ENCODE measurements at places on chromosomes 3 and 15.

DNA sequence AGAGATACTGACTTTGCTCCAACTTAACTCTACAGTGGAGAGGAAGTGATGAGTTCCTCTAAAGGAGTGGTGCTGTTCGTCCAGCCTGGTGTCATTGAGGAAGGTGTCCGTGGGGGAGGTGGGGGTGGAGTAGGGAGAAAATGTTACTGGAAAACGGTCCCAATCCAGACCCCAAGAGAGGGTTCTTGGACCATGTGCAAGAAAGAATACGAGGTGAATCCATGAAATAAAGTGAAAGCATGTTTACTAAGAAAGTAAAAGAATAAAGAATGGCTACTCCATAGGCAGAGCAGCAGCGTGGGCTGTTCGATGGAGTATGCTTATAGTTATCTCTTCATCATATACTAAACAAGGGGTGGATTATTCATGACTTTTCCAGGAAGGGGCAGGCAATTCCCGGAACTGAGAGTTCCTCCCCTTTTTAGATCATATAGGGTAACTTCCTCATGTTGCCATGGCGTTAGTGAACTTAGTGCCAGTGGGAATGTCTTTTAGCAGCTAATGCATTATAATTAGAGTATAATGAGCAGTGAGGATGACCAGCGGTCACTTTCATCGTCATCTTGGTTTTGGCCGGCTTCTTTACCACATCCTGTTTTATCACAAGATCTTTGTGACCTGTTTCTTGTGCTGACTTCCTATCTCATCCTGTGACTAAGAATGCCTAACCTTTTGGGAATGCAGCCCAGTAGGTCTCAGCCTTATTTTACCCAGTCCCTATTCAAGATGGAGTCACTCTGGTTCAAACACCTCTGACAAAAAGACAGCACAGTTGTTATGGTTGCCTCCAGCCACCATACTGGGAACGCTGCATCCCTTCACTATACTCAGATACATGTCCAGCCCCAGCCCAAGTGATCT lies 38.6 kb downstream of the CLEC3B start:
- peak; percentile 91 for DNase-seq

DNA sequence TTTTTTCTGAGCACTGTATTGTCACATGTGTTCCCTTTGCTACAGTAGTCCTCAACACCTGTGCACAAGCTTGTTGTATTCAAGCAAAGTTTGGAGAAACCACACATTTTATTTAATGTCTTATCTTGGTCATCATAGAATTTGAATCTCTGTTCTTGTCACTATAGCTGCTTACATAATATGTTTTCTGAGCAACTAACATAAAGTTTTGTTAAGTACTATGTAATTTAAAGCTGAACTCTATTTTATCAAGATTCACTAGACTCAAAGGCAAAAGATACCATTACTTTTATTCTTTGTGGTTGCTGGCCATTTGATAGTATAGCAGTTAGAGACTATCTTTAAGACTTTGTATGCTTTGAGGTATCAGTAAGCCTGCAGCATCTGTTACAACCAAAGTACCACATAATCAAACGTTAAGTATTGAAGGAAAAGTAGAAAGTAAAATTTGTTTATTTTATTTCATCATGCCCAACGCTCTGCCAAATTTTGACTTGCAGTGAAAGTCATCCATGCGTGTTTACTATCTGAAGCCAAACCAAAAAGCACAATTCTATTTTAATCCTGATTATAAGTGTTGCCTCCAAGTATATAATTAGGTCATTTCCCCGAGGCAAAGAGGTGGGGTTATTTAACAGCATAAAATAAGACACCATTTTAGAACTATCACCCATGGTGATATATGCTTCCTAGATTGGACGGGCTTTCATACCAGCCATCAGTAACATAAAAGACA lies 10.3 kb upstream of the ABHD10 start:
- DNase-seq = no peak

DNA sequence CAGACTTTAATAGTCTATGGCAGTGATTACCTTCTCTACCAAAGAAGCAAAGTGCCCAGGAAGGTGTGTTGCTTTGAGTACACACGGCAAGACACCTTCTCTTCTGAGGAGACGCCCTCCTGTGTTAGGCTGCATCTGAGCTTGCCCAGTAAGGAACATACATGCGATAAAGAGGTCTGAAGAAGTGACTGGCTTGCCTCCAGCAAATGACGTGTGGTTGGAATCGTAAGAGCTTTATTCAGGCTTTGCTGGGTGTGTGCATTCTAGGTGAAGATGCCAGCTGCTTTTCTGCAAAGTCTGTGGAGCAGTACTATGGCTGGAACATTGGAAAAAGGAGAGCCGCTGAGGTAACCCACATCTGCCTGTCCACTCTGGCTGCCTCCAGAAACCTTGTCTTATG lies 22.4 kb downstream of the MAP6D1 start:
- no peak for DNase-seq

DNA sequence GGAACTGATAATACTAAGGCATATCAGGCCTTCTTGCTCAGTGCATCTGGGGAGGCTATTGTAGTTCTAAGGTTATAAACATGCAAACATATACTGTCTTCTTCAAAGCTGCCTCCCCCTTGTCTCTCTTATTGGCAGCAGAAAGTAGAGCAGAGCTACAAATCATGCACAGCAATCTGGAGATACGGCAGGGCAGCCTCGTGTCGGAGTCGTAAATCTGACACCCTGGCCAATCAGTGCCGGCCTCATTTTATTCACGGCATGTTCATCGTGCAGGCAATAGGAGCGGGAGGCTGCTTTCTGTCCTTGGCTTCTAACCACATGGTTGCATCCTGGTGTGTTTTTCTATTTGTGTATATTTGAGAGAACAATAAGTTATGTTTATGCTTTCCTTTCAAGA lies 300.2 kb upstream of the CNTN6 start:
- DNase-seq = no peak

DNA sequence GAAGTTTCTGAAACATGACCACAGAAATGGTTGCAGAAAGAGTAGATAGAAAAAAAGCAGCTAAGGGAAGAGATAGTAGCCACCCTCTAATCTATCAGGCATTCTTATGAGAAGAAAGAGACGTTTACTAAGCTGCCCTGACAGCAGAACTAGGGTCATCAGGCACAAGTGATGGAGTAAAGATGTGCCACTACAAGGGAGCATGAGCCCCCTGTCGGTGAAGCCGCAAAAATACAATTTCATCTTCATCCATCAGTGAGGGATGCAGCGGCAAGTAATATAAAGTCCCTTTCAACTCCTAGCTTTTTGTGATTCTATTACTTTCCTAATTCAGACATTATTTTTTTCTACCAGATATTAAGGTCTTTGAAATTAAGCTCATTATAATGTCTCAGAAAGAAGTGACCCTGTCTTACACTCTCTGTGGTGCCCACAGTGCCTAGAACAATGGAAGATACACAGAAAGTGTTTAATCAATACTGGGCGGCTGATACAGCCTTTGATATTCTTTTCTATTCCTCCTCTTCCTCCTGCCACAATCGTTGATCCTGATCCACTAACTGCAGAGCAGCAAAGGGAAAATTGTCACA lies 651.6 kb downstream of the NTRK3 start:
- no peak for DNase-seq

DNA sequence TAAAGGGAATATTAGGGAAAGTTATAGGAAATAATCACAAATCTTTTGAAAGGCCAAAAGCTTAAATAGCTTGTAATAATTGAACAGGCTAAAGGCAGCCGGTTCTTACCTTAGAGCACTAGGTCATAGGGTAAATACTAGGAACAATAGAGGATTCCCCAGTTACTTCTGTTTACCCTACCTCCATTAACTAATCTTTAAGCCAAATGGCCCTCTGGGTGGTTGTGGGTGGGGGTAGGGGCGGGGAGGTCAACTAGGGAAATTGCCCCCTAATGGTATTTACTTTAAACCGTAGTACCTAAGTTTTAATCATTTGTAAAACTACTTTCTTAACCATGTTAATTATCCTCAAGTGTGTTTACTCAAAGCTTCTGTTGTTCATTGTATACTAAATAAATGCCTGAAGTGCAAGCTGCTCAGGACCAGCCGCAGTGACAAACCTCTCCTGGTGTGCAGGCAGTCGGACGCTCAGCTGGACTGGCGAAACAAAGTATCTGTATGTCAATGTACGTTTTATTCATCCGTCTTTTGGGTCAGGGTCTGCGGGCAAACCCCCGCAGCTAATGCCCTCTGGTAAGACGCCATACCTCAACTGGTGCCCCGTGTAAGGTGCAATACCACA lies 18.9 kb downstream of the MAGEL2 start:
- no peak for DNase-seq

- no peak for DNase-seq
Measured at GRCh38 chr3:61657689-61658088, 96.3 kb downstream of the PTPRG start.

- peak; percentile 42 for DNase-seq
Measured at GRCh38 chr15:38128341-38128781, 124.3 kb upstream of the SPRED1 start.

DNA sequence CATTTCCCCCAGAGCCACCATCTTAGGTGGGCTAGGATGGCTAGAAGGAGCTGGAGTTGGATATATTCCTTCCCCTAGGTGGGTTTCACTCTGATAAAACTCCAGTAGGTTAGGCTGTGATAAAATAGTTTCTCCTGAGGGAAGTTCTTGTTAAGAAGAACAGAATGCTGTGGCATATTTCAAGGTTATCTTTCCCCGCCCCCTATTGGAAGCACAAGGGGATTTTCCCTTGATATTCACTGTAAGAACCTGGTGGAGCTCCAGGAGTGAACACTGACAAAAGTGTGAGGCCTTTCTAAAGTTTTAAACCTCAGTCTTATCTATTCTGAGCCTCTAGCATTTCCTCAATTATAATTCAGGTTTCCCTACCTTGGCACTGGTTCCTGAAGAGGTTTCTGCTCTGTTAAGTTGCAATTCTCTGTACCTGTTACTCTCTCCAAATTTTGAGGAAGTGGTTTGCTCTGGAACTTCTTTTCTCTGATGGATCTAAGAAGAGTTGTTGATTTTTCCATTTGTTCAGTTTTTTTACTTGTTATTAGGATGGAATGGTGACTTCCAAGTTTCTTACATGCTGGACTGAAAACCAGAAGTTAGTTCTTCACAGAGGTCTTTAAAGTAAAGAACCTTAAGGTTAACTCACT lies 113.5 kb downstream of the GMPS start:
- DNase-seq = no peak

DNA sequence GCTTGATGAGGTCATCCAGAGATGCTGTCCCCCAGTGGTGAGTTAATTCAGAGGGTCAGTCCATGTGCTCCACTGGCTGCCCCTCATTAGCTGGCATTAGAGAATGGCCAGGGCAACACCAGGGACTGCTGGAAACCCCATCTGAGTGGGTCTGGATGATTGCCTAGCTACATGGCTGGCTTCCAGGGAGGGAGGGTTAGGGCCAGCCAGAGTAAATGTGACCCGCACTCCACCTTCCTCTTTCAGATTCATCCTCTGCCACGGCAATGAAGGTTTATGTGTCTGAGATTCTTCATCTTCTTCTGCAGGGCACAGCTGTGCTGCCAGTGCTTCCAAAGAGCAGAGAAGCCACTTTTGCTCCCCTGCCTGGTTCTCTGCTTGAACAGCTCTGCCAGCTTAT lies 391.9 kb downstream of the OCA2 start:
- no peak for DNase-seq

- no peak for DNase-seq
Measured at GRCh38 chr15:40461958-40462357, 8.8 kb upstream of the CHST14 start.

- DNase-seq = no peak
Measured at GRCh38 chr3:38235466-38235865, 30.1 kb upstream of the SLC22A13 start.

GRCh38 chr3:60453326-60453725 lies 797.9 kb downstream of the FHIT start:
- no peak for DNase-seq

- no peak for DNase-seq
Measured at GRCh38 chr3:16570113-16570512, 35.1 kb downstream of the DAZL start.

DNA sequence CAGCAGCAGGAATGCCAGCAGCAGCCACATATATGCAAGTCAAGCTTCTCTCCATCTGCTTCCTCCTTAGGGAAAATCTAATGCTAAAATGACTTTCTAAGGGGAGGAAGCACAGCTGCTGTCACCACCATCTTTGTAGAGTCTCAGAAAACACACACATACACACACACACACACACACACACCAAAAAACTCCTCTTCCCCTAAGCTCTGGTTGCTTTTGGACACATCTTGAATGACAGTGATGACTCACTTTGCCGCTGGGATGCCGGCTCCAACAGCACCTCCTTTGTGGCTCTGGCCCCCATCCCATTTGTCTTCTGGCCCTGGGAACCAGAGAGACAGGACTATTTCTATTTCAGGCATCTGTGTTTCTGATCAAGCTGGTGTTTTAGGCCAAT lies 124.8 kb upstream of the GOLIM4 start:
- DNase-seq = no peak

GRCh38 chr3:153305189-153305588 lies 143.2 kb downstream of the RAP2B start:
- no peak for DNase-seq

DNA sequence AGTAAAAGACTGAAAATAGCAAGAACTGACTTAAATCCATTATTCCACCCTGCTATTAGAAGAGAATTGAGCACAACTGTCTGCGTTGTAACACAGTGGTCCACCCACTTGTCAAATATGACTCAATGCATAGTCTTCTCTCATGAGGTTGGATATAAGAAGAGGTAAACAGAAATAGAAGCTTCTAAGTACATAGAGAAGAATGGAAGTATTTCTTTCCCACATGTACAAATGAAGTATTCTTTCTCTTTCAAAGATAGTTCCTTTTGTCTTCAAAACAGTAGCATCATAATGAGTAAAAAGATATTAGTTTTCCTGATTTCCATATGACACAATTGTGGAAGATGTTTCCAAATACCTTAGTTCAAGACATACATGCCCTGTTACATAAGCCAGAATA lies 348.6 kb upstream of the CCDC54 start:
- DNase-seq = no peak

DNA sequence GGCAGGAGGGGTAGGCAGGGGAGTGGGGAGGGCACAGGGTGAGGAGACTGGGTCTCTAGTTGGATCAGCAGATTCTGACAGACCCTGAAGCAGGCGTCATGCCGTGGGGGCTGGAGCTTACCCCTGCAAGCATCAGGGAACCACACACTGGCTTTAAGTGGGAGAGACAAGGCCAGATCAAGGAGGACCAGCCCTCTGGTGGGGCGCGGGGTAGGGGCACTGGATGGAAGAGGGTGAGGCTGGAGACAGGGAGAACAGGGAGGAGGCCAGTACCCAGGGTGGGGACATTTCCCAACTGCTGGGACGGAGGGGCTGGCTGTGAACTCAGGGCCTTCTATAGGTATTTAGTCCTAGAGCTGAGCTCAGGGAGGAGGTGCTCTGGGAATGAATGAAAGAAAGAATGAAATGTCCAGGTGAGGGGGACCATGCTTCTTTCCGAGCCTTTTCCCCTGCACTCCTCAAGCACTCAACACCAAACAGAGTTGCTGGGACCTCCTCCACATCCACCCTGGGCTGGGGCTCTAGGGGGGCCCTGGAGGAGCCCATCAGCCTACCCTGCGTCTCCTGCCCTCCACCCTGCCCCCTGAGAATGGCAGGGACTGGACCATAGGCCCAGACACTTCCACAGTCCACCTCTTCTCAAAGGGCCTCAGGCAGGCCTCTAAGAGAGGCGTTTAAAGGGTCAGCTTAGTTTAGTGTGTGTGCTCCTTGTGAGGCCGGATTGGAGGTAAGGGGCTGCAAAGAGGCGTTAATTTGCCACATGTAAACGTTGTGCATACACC lies 49.0 kb upstream of the FGD5 start:
- no peak for DNase-seq
